Right hindlimb (tissue), 1 donor: ENCODE measurements at places on chromosomes 5 and 9.

GRCh38 chr5:121366515-121366914 is 485.2 kb upstream of the FTMT start:
- DNase-seq: no peak

GRCh38 chr5:122435234-122435633 is 123.2 kb downstream of the SNCAIP start:
- DNase-seq: no peak

- no peak for DNase-seq
Observed at GRCh38 chr9:70261131-70261870, 2.5 kb downstream of the SMC5 start.

DNA sequence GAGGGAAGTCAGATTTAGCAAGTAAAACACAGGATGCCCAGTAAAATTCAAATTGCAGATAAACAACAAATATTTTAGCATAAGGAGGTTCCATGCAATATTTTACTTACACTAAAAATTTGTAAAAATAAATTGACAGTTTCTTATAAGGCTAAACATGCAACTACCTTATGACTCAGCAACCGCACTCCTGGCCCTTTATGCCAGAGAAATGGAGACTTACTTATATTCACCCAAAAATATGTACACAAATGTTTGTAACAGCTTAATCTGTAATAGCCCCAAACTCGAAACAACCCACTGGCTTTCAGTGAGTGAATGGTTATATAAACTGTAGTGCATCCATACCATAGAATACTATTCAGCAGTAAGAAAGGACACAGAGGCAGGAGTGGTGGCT is 28.6 kb upstream of the TRIM14 start:
- no peak for DNase-seq

- DNase-seq: no peak
Observed at GRCh38 chr9:134944351-134944802, 26.7 kb upstream of the FCN1 start.

GRCh38 chr5:52869391-52869790 is 81.7 kb downstream of the ITGA1 start:
- DNase-seq: no peak

GRCh38 chr9:104725014-104725413 is 22.5 kb upstream of the NIPSNAP3A start:
- DNase-seq: no peak

- no peak for DNase-seq
Observed at GRCh38 chr9:4097515-4097914, 202.4 kb downstream of the GLIS3 start.

GRCh38 chr5:9538504-9538903 is 7.4 kb downstream of the SEMA5A start:
- no peak for DNase-seq

DNA sequence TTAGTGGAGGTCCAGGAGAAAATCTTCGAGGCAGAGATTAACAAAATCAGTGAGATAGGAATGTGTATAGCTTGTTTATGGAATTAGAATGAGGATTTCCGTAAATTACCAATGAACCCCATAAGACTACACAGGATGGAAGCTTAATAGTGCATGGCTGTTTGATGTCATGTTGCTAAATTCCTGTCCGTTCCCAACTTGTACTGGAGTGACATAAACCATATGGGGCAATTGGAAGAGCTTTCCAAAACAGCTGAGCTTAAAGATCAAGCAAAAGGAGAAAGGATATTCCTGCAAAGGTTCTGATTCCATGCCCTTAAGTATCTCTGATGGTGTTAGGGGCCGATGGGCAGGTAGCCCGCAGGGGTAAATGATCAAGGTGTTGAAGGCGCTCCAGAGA is 17.4 kb downstream of the GLE1 start:
- DNase-seq: no peak

GRCh38 chr5:174192901-174193300 is 147.4 kb downstream of the NSG2 start:
- no peak for DNase-seq

DNA sequence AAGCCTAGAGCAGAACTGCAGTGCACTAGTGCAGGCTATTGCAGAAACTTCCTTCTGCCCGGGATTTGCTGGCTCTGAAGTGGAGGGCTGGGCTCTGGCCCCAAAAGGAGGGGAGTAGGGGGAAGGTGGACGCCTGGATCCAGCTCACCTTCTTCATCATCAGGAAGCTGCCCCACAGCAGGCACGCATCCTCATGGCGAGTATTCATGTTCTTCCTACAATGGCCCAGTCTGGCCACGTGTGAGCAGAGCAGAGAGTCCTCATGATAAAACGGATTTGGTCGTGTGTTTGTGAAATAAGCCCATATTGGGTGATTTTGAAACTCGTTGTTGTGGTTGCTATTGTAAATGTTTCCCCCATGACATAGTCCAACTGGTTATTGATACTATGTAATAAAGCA is 8.2 kb upstream of the GLIPR2 start:
- no peak for DNase-seq

DNA sequence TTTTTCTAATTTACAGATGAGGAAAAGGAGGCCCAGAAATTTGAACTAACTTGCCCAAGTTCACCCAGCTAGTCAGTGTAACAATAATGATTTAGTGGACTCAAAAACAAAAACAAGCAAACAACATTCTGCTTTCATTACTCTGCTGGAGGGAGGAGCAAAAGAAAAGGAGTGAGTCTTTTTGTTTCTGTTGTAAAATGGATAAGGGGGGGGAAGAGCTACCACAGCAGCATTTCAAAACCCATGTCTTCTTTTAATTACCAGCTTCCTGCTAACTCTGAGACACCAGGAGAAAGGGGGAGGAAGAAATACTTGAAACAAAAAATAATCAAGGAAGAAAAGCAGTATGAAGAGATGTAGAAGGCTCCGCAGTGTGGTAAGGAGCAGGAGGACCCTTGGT is 39.2 kb upstream of the EQTN start:
- DNase-seq: no peak

GRCh38 chr5:176413255-176413565 is 3.1 kb downstream of the CLTB start:
- DNase-seq: no peak

DNA sequence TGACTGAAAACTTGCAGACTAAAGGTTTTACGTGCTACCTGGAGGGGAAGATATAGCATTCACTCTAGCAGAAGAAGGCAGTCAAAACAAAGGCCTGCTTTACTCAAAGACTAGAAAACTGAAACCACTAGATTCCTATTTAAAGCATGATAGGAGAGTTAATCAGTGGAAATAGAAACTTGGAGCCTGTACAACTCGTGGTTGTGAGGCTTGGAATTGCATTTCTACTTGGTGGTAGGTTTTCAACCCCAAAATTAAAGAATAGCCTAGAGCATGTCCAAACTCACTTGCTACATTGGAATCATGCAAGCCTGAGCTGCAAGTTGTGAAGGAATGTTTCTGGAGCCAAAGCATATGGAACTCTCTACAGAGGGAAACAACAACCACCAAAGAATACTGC is 1526.4 kb upstream of the NUDT12 start:
- no peak for DNase-seq

GRCh38 chr5:95526871-95527270 is 27.9 kb downstream of the SKIC3 start:
- DNase-seq: no peak

- DNase-seq: no peak
Observed at GRCh38 chr9:9754186-9754585, 858.6 kb downstream of the PTPRD start.

- DNase-seq: no peak
Observed at GRCh38 chr5:23522553-23522952, 15.1 kb downstream of the PRDM9 start.

GRCh38 chr5:171666815-171667214 is 118.8 kb upstream of the SMIM23 start:
- no peak for DNase-seq

GRCh38 chr9:89026876-89027275 is 35.6 kb downstream of the S1PR3 start:
- DNase-seq: no peak

DNA sequence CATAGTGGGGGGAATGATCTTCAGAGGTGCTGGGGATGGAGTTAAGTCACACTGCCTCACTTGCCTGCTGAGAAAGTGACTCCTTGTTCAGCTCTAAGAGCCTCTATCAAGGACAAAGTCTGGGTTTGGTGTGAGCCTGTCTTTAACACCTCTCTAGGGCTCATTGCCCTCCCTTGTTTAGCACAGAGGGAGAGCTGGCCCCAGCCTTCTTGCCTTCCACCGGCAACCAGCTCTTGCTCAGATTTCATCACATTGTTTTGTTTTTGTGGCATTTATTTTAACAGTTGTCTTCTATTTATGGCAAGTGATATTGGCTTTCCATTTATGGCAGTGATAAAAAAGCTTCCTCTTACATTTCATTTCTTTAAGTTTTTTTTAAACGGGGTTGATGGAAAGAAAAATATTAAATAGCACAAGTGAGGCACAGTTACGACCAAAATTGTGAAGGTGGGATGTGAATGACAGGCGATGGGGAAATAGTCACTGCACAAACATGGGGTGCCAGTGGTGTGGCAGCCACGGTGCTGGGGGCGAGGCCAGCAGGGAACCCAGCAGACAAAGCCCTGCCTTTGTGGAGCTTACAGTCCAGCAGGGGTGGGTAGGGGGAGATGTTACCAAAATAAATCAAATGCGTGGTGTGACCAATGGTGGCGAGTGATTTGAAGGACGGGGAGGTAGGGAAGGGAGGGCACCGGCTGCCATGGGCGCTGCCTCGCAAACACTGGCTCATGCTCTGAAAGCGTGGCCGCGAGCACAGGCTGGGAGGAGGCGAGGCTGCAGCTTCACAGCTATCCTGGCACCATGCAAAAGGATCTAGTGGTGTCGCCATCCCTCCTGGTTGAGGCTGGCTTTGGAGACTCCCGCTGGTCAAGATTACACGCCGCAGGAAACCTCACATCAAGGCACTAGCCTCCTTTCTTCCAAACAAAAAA is 21.2 kb upstream of the UNC5A start:
- DNase-seq: no peak

- DNase-seq: no peak
Observed at GRCh38 chr9:91071184-91071990, 269.8 kb downstream of the SYK start.

DNA sequence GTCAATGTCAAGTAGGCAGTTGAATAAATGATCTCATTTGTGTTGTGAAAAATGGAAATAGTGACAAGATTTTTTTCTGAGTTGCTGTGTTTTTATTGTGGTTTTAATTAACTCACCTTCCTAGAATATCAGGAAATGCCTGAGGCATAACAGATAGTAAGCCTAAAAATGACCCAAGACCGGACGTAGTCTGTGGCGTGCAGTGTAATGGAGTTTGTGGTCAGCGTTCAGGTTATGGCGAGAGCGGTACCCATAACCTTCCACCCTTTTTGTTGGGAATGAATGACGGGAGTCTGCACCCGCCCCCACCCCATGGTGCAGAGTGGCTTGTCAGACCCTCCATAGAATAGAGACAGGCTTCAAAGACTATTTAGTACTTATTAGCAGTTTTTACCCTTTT is 119.3 kb downstream of the GALNT10 start:
- no peak for DNase-seq

GRCh38 chr5:31229266-31229665 is 35.8 kb downstream of the CDH6 start:
- no peak for DNase-seq

DNA sequence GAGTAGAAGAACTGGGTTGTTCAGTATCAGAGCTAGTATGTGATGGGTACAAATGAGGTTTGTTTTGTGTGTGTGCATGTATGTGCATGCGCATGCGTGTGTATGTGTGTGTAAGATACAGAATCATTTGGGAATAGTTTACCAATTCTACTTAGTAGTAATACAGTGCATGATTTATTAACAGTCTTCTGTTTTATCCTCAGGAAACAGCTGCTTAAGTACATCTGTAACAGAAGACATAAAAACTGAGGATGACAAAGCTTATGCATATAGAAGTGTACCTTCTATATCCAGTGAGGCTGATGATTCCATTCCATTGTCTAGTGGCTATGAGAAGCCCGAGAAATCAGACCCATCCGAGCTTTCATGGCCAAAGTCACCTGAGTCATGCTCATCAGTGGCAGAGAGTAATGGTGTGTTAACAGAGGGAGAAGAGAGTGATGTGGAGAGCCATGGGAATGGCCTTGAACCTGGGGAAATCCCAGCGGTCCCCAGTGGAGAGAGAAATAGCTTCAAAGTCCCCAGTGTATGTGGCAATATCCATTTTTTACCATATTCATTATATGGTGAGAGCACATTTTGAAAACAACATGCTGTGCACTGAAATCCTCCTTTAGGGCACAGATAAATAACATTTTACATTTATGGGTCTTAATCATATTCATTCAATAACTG is 228.5 kb downstream of the KDM4C start:
- DNase-seq: no peak

- no peak for DNase-seq
Observed at GRCh38 chr5:111954516-111955395, 197.8 kb upstream of the NREP start.

GRCh38 chr9:138021251-138022056 is 143.9 kb downstream of the CACNA1B start:
- DNase-seq: no peak

- no peak for DNase-seq
Observed at GRCh38 chr5:127660047-127660733, 11.3 kb downstream of the CTXN3 start.

DNA sequence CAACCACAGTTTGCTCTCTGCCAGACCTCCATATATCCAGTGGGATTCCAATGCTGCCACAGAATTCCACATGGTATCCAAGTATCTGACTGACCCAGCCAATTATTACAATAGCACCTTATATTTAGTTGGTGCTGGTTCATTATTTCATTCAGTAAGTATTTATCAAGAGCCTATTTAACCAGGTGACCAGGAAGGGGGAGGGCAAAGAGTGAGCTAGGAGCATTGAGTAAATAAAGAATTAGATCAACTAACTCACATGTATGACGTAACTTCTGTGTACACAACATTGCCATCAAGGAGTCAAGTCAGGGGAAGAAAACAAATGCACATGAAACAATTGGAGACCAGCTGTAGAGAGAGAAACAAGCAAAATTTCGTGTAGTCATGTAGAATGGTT is 207.1 kb upstream of the PAPPA start:
- no peak for DNase-seq

- DNase-seq: peak; percentile 23
Observed at GRCh38 chr5:166781737-166782136, 1509.7 kb upstream of the WWC1 start.

- no peak for DNase-seq
Observed at GRCh38 chr5:175712681-175713085, 54.8 kb downstream of the HRH2 start.

DNA sequence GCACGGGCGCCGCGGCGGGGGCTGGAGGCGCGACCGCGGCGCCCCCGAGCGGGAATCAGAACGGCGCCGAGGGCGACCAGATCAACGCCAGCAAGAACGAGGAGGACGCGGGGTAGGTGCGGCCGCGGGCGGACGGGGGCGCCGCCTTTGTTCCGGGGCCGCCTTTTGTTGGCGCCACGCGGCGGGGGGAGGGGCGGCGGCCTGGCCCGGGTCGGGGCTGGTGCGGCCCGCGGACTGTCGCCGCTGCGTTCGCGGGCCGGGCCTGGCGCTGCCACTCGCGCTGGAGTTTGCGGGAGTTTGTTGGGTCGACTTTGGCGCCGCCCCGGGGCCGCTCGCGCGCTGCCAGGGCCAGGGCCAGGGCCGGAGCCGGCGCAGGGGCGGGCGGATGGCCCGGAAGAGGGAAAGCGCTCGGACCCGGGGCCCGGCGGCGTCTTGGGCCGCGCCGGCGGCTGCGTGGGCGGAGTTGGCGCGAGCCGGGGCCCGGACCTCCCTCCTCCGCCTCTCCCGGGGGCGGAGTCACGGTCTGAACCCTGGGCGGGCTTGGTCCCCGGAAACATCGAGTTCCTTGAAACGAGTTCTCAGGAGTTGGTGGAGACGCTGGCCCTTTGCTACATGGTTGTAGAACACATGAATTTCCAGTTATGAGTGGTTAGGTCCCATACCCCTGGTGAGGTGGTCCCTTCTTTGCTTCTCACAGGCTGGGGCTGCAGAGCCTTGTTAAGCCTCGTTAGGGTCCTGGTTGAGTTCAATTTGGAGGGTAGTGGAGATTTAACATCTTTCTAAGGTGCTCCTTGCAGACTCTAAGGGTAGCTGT is 809 bp downstream of the HNRNPAB start:
- peak; percentile 81 for DNase-seq
